NCI-H774 (cell line): ENCODE measurements at places on chromosomes 13 and 19.

- DNase-seq: no peak
These were observed 50.0 kb upstream of the DOCK9 start for GRCh38 chr13:99027661-99028425.

GRCh38 chr19:21358768-21359451 is at the start of gene ZNF738:
Gene ZNF738, plus strand, starts transcription at chr19:21359000. Its CDS starts 141 bp downstream, at chr19:21359141.
- DNase-seq: peak; percentile 92

DNA sequence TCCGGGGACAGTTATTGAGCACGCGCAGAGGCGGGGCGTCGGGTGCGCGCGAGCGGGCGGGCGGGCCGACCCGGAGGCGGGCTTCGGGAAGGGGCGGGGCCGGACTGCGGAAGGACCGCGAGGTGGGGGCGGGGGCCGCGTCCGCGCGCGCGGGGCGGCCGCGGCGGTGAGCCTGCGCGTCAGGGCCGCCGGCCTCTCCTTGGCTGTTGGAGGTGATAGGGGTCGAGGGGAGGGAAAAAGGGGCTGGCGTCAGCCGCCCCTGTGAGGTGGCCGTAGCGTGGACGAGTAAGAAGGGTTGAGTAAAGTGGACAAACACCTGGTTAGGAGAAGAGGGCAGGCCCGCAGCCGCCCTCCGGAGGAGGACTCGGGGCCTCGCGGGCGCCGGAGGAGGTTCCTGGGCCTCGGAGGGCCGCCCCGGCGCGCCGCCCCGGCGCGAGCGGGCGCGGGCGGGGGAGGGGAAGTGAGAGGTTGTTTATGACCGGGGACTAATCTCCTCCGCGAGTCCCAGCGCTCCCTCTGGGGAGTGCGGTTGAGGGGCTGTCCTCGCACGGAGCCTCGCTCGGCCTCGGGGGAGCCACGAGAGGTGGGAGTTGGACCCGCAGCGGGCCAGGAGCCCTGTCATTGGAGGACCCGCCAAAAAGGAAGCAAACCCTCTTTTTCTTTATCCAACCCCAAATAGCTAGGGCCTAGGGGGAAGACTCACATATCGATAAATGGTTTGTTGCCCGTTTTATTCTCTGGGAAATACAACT is 547 bp upstream of the INTS6 start:
- no peak for DNase-seq

DNA sequence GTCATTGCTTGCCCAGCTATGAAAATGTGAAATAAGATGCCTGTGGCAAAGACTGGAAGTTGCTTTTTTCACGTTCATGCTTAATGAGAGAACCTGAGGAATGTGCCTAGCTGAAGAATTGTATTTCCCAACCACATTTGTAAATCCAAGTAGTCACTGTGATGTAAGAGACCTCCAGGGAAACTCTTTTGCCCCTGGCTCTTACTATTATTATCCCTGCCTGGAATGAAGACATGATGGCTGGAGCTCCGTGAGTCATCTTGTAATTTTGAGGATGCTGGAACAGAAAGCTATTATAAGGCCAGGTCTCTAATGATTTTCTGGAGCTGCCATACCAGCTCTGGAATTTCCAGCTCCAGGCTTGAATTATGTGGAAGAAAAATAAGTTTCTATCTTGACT is 894.3 kb downstream of the DIAPH3 start:
- DNase-seq: no peak

- no peak for DNase-seq
These were observed 20.5 kb downstream of the MICU2 start for GRCh38 chr13:21583478-21583877.

DNA sequence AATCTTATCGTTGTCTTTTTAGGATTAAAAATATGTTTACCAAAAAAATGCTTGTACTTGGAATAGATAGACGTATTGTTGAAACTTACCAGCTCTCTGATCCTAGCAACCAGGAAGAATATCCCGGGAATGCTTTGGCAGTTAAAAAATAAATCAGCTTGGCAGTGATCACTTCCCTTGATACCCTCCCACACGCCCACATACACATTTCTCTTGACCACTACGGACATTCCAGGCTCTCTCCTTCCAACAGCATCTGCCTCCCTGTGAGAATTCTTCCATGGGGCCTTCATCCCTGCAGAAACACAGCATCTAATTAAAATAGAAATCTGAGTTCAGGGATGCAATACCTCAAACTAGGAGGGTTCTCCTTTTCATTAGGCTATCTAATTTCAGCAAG is 57.9 kb downstream of the THSD1 start:
- no peak for DNase-seq

DNA sequence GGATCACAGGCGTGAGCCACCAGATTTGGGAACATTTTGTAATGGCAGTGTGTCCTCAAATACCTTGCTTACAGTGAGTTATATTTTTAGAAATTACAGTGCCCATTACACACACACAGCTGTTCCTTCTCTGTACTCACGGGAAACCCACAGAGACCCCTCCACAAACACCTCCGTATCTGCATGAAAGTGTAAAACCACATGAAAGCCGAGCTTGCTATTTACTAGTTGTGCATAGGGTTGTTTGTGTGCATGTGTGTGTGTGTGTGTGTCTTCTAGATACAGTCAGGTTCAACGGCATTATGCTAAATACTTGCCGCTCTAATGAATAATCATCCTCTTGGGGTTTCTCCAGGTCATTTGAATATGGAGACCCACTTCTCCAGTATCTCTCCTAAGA is 22.3 kb upstream of the LILRA2 start:
- DNase-seq: no peak

DNA sequence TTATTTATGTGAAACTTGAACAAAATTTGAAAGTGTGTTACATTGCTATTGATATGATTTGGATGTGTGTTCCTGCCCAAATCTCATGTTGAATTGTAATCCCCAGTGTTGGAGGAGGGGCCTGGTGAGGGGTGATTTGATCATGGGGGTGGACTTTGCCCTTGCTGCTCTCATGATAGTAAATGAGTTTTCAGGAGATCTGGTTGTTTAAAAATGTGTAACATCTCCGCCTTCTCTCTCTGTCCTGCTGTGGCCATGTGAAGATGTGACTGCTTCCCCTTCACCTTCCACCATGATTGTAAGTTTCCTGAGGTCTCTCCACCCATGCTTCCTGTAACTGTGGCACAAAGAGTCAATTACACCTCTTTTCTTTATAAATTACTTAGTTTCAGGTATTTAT is 1731.0 kb downstream of the SLITRK5 start:
- no peak for DNase-seq

DNA sequence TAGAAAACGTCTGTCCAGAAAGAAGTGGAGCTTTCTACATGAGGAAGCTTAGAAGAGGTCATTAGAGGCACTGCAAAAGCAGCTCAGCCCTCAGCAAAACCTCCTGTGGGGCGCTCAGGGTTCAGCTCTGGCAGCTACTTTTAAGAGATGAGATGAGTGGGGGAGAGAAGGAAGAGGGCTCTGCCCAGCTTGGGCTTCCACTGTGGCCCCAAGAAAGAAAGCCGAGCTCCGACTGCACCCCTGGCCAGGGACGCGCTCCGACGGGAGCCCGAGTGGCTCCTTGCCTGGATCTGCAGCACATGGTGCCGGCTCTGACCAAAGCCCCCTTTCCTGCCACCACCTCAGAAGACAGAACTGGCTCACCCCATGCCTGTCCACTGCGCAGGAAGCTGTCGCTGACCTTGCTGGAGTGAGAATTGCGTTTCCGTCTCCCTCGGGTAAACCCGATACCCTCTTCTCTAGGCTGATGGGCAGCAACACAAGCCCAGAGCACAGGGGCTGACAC is 36.4 kb downstream of the NAXD start:
- DNase-seq: no peak

DNA sequence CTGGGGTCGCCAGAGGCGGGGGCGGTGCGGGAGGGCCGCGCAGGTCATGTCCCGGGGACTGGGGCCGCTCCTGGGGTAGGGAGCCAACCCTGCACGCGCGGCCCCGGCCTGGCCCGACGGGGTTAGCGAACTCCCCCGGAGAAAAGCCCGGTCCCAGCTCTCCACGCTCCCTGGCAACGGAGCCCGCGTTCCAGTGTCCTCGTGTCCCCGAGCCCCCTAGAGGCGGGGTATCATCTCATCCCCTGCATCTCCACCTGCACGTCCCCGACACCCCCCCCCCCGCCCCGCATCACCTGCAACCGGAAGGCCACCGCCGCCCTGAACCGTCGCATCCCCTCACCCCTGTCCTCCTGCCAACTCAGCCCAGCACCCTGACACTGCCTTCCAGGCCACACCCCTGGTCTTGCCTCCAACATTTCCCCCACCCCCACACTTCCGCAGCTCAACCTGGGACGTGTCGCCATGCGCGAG is 2.7 kb downstream of the WDR88 start:
- no peak for DNase-seq

DNA sequence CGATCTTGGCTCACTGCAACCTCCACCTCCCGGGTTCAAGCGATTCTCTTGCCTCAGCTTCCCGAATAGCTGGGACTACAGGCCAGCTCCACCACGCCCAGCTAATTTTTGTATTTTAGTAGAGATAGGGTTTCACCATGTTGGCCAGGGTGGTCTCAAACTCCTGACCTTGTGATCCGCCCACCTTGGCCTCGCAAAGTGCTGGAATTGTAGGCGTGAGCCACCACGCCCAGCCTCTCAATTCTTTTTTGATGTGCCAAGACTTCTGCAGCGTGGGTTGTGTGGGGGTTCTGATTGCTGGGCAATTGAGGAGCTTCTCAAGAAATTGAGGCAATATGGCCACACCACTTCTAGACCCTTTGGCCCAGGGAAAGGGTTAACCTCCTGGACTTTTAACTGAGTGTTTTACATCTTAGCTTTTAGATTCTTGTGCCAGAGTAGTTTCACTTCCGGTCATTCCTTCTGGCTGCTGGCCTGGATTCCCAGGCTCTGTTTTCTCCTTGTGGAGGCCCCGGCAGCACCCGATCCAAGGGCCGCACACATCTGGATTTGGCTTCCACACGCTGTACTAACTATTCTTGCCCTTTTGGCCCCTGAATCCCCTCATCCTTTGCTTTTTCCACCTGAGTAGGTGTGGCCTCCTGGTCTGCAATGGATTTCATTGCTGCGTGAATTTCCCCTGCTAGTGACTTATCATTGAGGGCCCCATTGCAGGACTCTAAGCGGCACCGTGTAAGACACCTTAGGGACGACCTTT is 14.7 kb downstream of the SMARCA4 start:
- no peak for DNase-seq

DNA sequence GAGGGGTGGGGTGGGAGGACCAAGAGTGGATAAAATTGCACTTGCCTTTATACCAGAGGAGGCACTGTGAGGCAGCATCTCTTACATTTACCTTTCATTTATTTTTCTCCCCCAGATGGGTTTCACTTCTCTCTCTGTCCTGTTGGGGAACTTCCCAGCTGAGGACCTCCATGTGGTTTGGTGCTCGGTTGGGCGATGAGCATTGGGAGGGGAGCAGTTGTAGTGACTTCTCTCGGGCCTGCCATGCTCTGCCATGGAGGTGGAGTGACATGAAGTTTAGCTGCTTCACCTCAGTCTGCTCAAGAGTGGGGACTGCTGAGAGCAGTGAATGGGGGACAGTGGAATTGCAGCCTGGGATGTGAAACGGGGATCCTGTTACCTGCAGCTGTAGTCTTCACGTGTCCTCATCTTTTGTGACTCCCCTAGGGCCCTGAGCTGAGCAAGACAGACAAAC is 23.1 kb upstream of the CXCL17 start:
- no peak for DNase-seq

DNA sequence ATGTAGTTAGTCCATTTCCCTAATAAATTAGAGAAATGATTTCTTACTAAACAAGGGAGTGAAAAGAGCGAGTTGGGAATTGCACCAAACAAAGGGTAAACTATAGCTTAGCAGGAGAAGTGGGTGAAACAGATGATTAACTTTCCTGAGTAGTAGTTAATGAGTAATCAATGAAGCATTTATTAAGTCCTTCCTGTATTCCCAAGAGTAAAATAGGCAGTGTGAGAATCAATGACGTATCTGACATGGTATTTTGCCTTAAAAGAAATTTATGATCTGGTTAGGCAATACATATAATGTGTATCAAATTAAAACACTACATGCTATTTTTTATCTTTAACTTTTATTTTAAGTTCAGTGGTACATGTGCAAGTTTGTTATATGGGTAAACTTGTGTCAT is 142.8 kb downstream of the KLF5 start:
- DNase-seq: no peak

GRCh38 chr19:5592531-5593342 is 25.0 kb upstream of the TINCR start:
- DNase-seq: no peak

DNA sequence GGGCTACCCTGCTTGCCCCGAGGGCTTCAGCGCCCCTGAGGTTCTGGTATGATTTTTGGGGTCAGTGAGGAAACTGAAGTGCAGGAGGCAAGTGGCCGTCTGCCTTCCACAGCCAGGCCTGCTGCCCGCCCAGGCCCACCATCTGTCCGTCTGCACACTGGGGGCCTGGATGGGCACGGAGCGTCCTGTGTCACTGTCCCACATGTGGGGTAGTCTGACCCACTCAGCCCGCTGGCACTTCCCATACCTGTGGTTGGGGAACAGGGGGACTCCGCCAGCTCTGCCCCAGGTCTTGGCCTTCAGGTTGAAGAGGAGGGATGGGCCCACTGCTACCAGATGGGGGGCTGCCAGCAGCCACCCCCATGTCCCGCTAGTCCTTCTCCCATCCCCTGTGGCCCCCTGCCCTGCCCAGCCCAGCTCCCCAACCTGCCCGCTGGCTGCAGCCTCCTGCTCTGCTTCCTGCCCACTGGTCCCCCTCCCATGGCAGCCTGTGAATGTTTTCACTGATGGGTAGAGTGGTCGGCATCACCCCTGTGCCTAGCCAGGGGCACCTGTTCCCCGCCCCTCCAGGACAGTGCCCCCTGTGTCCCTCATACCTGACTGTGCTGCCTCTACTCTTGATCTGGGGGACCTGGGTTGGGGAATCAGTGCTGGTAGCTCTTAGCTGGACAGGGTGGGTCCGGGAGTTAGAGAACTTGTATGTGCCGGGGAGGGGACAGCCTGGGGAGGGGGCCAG is 9.5 kb downstream of the PIAS4 start:
- no peak for DNase-seq

DNA sequence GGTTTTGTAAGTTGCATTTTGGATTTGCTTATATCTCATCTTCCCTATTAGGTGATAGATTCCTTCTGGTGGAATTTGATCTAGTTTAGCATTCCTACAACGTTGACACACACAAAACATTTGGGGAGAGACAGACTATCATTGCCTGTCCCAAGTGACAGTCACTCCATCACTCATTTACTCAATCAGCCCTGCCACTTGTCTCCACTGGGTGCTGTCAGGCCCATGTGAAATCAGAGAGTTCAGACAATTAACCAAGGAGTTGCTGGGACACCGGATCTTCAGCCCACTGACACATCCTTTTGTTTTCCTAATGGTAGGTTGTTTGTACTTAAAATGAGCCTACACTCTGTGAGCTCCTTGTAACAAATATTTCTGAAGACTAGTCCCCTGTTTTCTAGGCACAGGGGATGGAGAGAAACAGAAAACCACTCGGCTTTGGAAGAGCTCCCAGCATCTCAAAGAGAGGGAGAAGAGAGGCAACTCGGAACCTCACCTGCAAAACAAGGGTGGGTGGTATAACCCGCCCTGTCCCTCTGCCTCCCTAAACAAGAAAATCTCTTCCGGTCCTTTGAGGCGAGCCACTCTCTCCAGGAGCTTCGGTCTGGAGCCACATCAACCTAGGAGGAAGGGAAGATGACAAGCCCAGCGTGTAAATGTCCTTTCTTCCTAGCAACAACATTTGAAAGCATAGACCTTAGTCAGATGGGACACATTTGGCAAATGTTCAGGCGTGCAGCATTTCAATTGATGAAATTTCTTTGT is 440.9 kb upstream of the KLF12 start:
- DNase-seq: no peak
